ENCODE measurements at places on chromosomes 11 and 22.

DNA sequence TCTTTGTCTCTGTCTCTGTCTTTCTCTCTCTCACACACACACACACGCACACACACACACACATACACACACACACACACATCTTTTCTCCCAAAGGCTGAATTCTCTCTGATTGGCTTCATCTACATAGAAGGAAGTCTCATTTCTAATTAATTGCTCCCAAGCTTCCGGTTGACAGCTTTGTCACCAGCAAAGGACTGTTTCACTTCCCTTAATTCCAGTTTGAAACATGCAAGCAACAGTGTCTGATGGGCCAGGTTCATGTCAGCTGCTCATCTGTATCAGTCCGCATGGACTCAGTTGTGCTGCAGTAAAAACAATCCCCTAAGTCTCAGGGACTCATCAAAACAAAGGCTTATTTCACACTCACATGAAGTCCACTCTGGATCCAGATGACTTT, 16.2 kb upstream of the PVALB start:
- DNase-seq: no peak

- DNase-seq: peak; percentile 71
Measured at GRCh38 chr11:12888525-12889158, 120.5 kb upstream of the RASSF10 start.

DNA sequence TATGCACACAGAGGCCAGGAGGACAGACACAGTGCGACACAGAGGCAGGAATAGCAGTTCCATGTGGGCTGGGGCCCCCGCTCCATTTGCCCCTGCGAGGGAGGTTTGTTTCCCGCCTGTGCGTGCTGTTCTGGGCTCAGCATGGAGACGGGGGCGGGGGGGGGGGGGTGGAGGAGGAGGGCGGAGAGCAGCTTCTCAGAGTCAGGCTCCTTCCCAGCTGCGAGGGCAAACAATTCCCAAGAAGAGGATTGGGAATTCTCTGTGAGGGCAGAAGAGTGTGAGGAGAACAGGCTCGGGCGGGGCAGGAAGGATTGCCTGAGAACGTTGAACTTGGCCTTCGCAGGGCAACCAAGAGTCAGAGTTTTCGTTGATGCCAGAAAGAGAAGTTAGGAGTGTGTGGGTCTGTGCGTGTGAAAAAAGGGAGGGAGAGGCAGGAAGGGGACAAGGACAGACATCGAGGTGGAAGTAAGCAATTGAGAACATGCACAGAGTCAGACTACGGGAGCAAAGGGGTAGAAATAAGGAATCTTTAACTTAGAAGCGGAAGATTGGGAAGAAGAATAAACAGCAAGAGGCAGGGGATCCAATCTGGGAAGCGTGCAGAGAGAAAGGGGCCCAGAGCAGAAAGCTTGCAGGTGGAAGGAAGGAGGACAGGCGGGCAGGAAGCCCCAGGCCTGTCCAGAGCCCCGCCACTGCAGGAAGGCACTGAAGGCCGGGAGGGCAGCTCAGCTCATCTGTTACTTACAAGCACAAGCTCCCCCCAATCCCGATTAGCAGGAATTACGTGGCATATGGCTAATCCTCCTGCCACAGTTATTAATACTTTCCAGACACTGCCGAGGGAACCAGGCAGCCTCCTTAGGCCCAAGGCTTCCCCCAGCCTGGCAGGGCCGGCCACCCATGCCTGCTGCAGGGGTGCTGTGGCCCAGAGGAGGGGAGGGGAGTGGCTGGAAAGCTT, 15.6 kb upstream of the JAM3 start:
- DNase-seq: no peak

DNA sequence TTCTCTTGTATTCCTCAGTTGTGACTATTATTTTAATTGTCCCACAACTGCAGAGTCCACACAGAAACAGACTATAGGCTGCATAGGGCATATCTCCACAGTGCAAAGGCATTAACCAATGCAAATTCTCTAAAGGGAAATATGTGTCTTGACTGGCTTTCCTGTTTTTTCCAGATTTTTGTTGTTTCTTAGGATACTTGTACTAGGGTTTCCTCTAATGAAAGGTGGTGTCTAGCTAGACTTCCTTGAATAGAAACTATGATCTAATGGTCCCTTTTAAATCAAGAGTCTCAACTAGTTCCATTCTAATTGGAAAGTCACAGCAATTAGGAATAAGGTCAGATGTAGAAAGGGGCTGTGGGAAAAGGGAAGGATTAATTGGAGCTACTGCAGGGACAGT, 37.6 kb downstream of the SLC36A4 start:
- no peak for DNase-seq

DNA sequence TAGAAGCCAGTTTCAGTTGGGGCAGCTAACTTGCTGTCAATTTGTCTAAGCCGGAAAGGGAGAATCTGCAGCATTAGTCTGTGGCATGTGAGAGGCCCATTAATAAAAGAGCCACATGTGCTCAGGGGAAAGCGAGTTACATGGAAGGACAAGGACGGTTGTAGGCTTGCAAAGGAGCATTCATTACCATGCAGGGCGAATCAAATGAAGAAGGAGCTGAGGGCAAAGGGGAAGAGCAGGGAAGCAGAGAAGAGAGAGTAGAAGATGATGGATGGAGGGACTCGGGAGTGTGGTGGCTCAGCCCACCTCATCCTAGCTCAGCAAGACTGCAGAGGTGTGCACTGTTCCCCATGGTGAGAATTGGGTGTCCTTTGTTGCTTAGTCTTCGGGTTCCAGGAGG, 152.7 kb upstream of the TBCEL start:
- DNase-seq: no peak

DNA sequence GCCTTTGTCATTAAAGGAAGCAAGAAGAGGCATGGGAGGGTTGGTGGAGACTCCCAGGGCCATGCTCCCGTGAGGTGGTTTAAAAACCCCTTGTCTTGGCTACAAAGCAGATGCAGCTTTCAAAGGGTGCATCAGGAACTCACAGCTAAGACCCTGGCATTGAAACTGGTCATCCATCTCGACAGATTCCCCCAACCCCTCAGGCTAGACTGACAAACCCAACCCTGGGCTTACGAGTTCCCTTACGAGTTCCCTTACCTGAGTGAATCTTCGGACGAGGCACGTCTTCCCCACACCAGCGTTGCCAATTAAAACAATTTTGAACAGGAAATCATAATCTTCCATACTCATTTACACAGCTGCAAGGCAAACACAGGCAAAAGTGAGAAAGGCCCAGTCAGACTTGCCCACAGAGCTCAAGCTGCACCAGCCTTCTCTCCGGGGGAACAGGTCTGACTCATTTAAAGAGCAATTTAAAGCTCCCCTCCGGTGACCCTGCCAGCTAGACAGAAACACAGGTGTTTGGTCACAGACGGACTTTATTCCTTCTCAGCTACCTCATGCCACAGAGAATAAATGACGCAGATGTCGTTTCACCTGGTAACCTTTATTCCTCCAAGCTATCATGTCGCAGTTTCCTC, 74.6 kb downstream of the RAB30 start:
- DNase-seq: no peak

DNA sequence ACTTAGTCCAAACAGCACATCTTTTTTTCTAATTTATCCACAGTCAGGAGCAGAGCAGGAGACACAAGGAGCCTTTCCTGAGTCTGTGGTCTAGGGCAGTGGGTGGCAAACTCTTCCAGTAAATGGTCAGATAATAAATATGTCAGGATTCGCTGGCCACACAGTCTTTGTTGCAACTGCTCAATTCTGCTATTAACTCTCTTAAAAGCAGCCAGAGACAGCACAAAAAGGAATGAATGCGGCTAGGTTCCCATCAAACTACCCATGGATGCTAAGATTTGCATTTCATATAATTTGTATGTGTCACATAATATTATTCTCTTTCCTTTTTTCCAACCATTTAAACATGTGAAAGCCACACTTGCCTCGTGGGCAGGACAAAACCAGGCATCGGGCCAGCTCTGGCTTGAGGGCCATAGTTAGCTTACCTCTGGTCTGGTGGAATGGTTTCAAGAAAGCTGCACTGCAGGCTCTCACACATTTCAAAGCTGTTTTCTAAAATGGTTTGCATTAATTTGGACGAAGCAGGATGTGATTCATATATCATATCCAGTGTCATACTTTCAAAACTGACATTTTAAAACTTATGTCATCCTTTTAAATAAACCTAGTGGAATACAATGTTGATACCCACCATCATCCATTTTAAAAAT, 64.7 kb upstream of the CD5 start:
- no peak for DNase-seq

All from HS-27A (cell line).